ENCODE measurements at places on chromosomes 5 and 9.

DNA sequence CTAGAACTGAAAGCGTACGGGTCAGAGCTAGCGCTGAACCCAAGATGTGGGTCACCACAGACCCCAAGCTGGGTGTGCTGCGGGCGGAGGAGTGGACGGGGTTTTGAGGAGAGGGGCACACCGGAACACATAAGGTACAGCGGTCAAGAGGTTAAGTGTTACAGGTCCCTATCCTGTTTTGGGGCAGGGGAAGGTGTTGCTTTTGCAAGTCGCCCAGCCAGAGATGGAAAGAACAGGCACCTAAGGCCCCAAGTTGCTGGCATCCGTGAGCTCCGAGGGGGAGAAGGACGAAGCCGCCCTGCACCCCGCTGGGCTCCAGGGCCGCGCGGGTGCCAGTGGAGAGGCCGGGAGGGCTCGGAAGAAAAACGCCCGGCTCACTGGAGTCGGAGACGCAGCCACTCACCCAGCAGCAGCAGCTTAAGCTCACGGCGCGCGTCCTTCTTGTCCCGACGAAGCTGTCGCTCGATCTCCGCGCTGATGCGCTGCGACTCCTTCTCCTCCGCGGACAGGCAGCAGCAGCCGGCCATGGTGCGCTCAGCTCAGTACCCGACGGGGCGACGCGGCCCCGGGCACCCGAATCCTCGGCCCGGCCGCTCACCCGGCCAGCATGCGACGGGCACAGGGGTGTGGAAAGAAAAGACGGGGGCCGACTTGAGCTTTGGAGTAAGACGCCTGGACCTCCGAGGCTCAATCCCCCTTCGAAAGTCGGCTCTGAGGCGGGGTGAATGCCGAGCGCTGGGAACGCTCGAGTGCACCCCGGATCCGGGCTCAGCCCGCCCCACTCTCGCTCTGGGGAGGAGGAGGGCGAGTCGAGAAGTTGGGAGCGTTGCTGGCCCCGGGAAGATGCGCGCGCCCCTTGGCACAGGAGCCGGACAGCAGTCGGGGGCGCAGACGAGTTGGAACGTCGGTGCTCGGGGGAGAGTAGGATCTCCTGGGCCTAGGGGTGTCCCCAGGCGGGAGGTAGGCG lies 572 bp downstream of the GNA14 start:
- no peak for DNase-seq

DNA sequence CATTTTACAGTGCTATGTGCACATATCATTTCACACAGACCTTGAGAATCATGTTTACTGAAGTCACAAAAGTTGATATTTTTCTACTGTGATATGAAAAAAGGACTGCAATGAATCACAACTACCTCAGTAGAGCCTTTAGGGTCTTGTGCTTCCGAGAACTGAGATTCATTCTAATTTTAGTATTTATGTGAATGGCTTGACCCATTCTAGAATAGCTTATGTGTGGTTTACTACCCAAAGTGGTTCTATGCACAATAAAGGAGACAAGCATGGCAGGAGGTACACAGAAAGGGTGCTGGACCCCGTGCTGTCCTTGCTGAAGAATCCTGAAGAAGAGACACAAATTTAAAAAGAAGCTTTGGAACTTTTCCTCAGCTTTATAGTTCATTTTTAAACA lies 28.2 kb downstream of the MEF2C start:
- DNase-seq = no peak

GRCh38 chr5:173296737-173297676 lies 31.2 kb downstream of the STC2 start:
- DNase-seq = no peak

DNA sequence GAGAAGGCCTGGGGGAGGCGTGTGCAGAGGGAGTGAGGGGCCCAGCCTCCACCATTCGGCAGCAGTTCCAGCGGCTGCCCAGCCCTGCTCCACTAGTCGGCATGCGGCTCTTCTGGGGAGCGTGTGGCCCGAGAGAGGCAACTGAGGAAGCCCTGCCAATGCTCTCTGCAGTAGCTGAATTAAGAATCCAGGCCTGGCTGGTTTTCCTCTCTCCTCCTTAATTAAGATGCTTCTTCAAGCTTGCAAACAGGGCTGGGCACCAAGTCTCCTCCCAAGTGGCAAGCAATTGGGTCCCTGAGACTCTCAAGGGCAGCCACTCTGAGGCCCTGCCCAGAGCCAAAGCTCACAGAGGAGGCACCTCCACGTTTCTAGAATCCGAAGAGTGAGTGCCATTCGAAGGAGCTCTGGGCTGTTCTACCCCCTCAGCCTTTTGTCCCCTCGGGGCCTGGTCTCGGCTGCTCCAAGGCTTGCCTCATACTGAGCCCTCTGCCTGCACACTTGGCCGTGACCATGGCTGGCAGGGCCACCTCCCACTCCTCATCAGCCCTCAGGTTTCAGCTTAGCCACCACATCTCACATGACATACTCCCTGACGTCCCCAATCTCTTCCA lies 75.4 kb upstream of the LRRTM2 start:
- no peak for DNase-seq

- DNase-seq = no peak
Measured at GRCh38 chr9:121709798-121710197, 58.4 kb downstream of the DAB2IP start.

- no peak for DNase-seq
Measured at GRCh38 chr5:81065492-81065891, 105.3 kb downstream of the RASGRF2 start.

- DNase-seq = no peak
Measured at GRCh38 chr9:125906893-125907292, 159.7 kb downstream of the PBX3 start.

GRCh38 chr5:116757326-116757725 lies 182.7 kb upstream of the SEMA6A start:
- DNase-seq = no peak

DNA sequence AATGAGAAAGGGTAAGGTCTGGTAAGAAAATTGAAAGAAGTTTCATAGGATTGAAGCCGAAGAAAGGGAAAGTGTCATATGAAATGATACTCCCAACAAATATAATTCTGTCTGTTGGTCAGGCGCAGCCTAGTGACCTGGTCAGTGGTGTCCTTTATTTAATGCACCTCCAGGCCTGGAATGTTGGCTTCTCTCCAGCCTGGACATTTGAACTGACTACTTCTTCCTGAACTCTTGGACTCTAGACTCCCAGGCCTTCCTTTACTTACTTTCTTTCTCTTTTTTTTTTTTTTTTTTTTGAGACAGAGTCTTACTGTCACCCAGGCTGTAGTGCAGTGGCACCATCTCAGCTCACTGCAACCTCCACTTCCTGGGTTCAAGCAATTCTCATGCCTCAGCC lies 1381.5 kb upstream of the WWC1 start:
- DNase-seq = no peak

DNA sequence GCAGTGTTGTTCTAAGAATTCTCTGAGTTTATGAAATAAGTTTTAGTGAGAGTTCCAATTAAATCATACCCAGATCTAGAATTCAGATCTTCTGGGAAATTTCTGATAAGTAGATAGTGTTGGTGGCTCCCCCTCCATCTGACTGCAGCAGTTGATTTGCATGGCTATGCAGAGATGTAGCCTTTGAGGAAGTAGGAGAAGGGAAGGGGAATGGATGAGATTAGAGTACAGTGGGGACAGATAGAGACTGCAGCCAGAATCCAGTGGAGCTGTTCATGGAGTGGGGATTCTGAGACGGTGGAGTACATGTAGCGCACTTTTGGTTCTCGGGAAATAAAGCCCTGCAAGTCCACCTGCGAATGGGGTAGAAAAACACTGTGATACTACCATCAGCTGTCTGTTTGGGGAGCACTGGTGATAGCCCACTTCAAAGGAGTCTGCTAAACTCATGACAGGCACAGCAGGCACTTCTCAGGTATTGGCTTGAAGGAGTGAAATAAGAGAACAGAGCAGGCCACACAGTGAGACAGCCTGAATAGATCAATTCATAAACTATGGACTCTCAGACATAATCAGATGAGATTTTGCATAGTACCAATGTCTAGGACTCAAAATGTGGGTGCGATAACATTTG lies 96.8 kb downstream of the ALDH1A1 start:
- no peak for DNase-seq

DNA sequence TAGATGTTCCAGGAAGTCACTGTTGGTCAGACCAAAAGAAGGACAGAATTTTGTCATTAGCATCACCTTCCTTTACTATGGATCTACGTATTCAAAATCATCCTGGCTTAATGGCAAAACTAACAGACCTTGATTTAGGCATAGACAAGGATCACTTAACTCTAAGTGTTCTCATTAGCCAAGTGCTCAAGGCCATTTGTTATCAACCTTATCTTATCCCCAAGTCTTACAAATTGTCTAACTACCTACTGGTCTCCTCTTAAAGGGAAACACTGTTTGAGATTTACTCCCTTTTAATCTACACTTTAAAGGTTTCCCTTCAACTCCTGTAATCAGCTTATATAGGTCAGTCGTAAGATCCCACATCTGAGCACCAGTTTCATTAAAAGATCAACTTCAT lies 1197.5 kb upstream of the C9orf72 start:
- DNase-seq = no peak

- DNase-seq = no peak
Measured at GRCh38 chr5:135877570-135878155, 18.0 kb downstream of the IL9 start.

DNA sequence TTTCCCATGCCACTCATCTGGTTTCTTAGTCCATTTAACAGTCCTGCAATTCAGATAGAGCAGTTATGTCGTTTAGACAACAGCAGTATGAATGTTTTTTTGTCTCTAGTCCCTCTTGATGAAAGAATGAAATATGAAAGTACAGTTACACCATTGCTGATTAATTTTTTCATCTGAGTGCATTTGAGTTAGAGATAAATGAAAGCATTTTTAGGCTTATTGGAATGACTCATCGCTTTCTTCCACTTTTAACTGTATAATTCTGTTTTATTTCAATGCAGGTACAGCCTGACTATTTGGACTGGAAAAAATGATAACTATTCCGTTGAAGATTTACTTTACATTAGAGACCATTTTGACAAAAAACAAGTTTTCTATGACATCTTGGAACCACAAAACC lies 28.7 kb downstream of the ANKRD34B start:
- DNase-seq = no peak

- no peak for DNase-seq
Measured at GRCh38 chr5:173925449-173926071, 37.4 kb downstream of the CPEB4 start.

DNA sequence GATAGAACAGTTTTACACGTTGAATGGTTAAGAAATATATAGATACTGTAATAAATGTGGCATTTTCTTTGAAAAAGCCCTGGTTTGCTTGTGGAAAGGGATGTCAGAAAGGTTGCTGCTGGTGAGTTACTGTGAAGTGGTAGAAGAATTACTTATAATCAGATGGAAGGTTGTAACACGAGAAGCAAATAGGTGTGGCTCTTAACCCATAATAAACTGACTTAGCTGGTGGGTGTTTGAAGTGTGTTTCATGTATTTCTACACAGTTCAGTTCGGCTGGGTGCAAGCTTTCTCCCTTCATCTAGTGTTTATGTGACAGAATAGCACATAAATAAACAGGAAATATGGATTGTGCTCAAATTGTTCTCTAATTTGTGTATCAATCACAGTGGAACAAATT lies 5.5 kb downstream of the CNOT6 start:
- no peak for DNase-seq

DNA sequence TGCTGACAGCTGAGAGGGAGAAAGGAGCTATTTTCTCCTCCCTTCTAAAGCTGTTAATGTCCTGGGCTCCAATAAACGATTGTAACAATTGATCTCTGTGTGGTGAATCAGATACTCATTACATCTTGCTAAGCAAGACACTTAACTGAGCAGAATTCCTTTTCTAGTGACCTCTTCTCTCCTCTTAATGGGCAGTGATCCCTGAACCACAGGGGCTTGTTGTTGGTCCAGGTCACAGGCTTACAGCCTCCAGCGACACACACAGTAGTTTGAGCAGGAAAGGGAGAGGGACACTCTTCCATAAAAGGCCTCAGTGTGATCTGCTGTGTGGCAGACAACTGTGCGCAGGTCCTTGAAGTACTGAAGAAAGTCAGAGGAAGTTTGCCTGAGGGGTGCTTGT lies 58.5 kb upstream of the MYO10 start:
- DNase-seq = no peak

- DNase-seq = no peak
Measured at GRCh38 chr5:155189981-155190380, 176.4 kb downstream of the KIF4B start.

DNA sequence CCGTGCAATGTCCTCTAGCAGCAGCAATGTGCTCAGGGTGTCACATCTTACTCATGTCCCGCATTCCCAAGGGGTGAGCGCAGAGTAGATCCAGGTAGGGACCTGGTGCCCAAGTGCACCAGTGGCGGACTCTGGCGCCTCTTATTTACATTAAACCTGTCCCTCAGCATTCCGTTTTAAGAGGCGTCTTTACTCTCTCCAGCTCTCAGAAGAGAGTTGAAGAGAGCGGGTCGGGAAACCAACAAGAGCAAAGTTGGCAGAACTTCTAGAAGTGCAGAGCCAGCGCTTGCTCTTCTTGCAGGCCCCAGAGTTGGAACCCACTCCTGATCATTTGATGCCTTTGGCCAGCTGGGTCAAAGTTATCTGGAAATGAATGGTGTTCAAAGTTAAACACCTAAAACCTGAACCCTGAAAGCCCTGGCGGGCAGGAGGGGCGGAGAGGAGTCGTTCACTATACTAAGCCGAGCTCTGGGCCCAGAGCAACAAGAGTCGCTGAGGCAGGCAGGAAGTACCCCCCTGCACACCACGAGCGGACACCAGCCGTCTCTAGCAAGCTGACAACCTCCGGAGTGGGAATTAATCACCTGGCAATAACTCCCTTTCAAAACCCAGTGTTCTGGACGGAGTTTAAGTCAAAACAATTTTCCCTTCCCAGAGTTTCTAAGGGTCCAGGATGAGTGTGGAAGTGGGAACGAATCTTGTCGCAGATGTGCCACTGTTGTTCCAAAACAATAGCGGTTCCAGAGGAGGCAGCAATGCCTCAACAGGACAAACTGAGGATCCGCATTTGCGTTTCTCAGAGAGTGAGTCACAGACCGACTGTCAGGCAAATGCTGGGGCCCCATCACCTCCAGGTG lies 122.8 kb downstream of the TMEM161B start:
- no peak for DNase-seq

DNA sequence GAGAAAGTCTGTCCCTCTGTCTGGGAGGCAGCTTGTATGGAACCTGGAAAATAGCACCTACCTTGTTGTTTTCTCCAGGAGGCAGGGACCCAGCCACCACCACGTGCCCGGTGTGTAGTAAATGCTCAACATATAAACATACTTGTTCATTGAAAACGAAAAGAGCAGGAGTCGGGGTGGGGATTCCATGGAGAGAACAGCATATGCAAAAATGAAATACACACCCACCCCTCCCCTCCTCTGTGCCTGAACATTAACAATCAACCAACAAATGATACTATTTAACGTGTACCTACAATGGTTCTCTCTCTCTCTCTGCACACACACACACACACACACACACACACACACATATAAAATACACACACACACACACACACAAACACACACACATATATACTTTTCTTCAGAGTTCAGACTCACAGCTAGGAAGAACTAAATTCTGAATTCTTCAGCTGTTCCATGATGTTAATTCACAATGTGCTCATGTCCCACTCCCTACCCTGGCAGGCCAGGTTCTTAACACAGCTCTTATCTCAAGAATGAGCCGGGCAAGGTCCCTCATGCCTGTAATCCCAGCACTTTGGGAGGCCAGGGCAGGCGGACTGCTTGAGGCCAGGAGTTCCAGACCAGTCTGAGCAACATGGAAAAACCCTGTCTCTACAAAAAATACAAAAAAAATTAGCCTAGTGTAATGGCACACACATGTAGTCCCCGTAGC lies 16.3 kb upstream of the DENND1A start:
- DNase-seq = no peak

GRCh38 chr9:129989740-129990139 lies 53.2 kb downstream of the FNBP1 start:
- no peak for DNase-seq

GRCh38 chr5:91849069-91849468 lies 466.0 kb upstream of the ARRDC3 start:
- DNase-seq = no peak

- no peak for DNase-seq
Measured at GRCh38 chr9:126962336-126962735, 47.8 kb downstream of the RALGPS1 start.

Measured in D721Med (cell line).